T-cell (primary cell): ENCODE measurements at places on chromosomes 11 and 22.

GRCh38 chr22:37213941-37214730, 1.9 kb upstream of the SSTR3 start:
- DNase-seq: no peak

DNA sequence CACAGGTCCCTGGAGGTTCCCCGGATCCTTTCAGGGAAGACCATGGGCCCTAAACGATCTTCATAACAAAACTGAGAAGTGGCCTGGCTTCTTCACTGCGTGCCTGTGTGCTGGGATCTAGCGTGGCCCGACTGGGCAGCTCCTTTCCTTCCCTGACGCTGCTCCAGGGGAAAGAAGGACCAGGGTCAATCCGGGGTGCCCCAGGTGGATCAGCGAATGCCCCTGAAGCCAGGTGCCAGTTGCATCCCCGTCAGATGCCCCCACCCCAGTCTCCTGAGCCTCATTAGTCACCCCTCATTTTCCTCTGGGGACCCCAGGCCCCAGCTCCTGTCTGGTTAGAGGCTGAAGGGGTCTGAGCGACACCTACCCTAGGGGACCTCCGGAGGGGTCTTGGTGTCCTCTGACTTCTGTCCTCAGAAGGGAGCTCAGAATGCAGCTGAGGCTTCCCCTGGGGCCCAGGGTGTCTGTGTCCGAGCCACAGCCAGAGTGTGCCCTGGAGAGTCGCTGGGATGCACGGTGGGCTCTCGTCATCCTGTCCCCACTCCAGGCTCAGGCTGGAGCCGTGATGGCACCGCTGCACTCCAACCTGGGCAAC, 18.7 kb upstream of the MUC6 start:
- DNase-seq: no peak

- DNase-seq: no peak
Measured at GRCh38 chr22:50704510-50705218, 32.0 kb downstream of the SHANK3 start.

GRCh38 chr11:116168459-116168787, 604.4 kb downstream of the BUD13 start:
- no peak for DNase-seq

GRCh38 chr11:97269527-97269926, 879.7 kb downstream of the JRKL start:
- DNase-seq: no peak

- no peak for DNase-seq
Measured at GRCh38 chr22:47608421-47608820, 846.0 kb downstream of the TBC1D22A start.

DNA sequence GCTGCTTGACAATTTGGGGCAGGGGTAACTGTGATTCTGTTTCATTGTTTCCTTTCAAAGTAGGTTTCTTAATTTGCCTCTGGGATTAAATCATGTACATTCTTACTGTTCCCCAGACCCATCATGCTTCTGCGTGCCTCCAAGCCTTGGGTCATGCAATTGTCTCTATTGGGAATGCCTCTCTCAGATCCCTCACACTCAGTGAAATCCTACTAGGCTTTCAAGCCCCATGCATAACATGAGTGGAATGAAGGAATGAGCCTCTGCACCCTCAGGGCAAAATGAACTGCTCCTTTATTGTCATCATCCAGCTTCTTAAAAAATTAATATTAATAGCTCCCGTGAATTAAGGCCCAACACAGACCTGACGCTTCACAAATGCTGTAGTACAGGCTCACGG, 381.7 kb downstream of the TENM4 start:
- DNase-seq: no peak

- no peak for DNase-seq
Measured at GRCh38 chr22:38230916-38231315, 29.1 kb downstream of the MAFF start.

DNA sequence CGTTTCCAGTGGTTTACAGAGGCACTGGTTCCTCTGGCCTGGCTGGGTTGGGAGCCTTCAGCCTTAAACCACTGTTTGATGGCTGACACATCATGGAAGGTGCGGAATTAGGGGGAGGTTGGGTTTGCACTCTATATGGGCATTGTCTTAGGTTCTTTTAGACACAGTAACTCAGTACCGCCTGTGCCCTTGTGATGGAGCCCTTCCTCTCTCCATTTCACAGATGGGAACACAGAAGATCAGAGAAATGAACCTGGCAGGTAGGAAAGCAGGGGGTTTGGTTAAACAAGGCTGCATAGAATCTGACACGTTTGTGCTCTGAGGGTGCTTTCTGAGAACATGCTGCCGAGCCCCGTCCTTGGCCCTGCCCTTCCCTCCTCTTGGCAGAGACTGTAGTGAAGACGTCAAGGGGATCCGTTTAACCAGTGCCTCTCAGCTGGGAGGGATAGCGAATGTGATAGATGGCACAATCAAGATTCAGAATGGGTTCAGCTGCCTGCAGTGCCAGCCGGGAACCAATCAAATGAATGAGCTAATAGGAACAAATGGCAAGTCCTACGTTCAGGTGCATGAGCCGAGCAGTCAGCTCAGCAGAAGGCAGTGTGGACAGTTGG, 228.6 kb downstream of the TBC1D22A start:
- no peak for DNase-seq

DNA sequence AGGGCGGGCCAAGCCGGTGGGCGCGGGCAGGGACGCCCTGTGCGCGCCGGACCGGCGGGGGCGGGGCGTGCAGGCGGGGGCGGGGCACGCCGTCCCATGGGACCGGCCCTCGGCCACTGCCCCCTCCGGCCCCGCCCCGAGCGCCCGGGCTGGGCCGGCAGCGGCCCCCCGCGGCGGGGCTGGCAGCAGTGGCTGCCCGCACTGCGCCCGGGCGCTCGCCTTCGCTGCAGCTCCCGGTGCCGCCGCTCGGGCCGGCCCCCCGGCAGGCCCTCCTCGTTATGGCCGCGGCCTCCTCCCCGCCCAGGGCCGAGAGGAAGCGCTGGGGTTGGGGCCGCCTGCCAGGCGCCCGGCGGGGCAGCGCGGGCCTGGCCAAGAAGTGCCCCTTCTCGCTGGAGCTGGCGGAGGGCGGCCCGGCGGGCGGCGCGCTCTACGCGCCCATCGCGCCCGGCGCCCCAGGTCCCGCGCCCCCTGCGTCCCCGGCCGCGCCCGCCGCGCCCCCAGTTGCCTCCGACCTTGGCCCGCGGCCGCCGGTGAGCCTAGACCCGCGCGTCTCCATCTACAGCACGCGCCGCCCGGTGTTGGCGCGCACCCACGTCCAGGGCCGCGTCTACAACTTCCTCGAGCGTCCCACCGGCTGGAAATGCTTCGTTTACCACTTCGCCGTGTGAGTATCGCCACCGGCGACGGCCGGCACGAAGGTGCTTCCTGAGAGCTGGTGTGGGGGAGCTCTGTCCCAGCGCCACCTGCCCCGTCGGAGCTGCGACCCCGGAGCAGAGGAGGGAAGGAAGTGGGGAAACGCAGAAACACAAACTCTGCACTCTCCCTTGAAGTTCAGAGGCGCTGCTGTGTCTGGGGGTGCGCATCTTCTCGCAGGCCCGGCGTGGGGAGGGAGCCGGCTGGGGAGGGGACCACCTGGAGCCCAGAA, at the start of gene KCNQ1:
Gene KCNQ1, plus strand, starts transcription at position 188 of the 925 bp plus-strand sequence. Its CDS starts 91 bp downstream, at position 279.
- DNase-seq: no peak

GRCh38 chr22:17990147-17990546, 34.2 kb downstream of the MICAL3 start:
- DNase-seq: no peak
